Cerebellar nuclear complex (tissue), 1 donor: ENCODE measurements at places on chromosomes 2 and 18.

DNA sequence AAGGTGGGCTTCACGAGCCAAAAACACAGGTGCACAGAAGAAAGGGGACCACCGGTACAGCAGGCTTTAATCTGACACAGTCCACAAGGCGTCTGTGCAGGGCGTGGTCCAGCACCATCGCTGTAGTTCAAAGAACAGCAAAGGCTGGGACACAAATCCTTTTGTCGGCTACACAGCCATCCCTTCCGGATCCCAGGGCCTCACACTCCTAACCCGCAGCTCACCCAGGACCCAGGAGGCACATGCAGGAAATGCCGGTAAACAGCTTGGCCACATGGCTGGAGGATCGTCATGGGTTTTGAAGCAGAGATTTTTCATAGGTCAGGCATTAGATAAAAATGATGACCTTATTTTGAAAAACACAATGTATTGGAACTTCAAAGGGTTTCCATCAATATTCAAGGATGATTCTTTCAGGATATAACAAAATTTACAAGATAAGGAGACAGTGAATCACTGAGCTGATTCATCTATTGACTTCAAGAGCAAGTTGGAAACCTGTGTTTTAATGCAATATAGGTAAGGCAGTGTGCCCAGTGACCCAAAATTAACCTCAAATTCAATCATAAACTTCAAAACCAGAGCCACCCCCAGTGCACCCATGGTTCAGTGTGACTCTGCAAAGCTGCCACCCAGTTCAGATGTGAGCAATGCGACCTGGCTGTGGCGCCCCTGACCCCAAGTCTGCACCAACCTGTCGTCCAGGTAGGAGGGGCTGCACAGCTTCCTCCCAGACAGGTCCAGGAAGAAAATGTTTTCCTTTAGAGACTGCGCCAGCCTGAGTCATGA lies 74.4 kb downstream of the TMEM18 start:
- DNase-seq = no peak

GRCh38 chr2:119809339-119810048 lies 49.8 kb downstream of the PTPN4 start:
- DNase-seq = no peak

DNA sequence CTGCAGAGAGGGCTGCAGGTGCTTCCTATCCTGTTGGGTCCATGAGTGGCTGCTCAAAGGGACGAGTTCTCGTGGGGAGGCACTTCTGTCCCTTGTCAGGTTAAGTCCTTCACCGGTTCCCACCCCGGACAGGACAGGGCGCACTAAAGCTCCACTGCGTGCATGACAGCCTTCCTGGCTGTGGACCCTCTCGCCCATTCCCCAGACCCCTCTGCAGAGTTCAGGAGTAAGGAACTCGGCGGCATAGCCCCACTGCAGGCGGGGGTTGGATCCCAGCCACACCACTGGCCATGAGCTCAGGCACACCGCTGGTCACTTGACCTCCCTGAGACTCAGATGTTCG lies 147.5 kb upstream of the ID2 start:
- no peak for DNase-seq

- no peak for DNase-seq
These were observed 99.8 kb downstream of the CACNB4 start for GRCh38 chr2:151999053-151999452.

DNA sequence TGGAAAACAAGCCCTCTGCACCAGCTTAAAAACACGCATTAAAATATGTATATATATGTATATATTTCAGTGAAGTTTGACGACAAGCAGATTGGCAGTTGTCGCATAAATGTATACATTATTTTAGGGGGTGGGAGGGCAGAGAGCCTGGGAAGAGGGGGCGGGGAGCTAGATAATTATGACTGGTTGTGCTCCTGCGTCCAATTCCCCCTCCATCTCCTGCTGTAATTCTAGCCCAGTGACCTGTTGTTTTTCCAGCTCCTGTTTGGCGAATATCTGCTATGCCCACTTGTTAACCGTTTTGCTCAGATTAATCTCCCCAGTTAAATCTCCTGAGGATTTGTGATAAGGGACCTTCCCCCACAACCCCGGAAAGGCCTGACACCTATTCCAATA lies 656 bp downstream of the UNC80 start:
- DNase-seq = peak; percentile 63

DNA sequence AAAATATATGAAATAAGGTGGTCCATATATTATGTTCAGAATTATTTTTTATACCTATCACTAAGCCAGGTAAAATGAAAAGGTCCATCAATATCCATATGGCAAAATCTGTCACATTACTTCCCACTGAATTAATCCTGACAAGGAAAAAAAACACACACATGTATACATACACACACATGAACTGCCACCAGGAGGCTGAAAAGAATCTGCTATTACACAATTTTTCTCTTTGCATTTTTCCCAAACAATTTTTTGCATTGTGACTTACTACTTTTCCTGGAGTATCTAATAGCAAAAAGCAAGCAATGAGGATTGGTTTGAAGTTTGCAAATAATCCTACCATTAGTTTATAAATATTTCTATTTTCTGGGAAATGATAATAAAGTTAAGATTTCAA lies 128.2 kb upstream of the CD226 start:
- no peak for DNase-seq

DNA sequence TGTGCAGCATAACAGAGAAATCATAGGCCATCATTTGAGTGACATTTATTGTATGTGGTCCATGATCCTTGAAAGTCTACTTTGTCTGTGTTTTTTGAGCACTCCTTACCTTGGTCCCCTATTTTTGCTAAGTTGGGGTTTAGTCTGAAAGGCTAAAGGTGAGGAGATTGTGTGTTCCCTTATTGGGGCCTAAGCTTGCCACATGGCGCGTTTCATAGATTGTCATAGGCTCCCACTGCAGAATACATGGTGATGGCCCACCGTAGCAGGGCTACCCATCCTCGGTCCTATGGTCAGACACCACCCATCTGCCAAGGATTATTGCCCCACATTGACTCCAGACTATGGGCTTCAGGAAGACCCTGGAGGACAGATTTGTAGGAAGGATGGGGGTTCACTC lies 117.0 kb upstream of the ZSWIM2 start:
- DNase-seq = no peak

- no peak for DNase-seq
These were observed 36.7 kb downstream of the HDAC4 start for GRCh38 chr2:239363946-239364637.

- DNase-seq = no peak
These were observed 15.6 kb downstream of the WDSUB1 start for GRCh38 chr2:159270744-159271379.

- DNase-seq = no peak
These were observed 487.2 kb upstream of the GCFC2 start for GRCh38 chr2:76197842-76198448.

GRCh38 chr2:6773007-6773693 lies 92.6 kb downstream of the CMPK2 start:
- DNase-seq = no peak

DNA sequence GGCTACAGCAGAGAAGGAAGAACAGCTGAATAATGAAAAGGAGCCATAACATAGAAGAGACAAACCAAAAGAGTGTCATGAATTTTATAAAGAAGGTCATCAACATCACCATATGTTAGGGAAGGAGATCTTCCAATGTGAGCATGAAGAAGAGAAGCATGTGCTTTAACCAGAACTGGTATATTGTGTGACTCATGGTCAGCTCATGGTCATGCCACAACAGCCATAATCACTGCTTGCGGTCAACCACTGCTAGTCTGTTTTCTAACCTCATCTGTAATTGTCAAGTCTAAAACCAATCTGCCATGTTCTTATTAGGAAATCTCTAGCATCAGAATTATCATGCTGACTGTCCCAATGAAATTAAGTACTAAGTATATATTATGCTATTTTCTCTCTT lies 204.1 kb upstream of the VRK2 start:
- no peak for DNase-seq

- DNase-seq = no peak
These were observed 38.4 kb downstream of the LYPD6B start for GRCh38 chr2:149076863-149077412.

DNA sequence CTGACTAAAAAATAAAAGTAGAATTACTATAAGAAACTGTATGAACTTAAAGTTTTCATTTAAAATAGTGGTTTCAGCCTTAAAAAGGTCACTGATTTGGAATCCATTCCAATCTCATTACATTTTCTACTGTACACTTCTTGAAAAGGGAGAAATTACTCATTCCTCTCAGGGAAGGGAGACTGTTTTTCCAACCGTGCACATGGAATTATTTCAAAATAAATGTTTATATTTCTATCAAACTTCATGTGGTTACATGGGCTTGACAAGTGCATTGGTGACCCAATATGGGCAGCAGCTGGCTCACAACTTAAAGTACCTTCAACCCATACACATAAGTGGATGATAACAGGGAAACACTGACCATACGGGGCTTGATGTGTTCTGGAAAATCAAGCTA lies 324.5 kb upstream of the THUMPD2 start:
- DNase-seq = no peak

GRCh38 chr2:216934151-216934550 lies 74.3 kb upstream of the TNP1 start:
- no peak for DNase-seq

- DNase-seq = no peak
These were observed 79.6 kb upstream of the MYCN start for GRCh38 chr2:15860760-15861159.

DNA sequence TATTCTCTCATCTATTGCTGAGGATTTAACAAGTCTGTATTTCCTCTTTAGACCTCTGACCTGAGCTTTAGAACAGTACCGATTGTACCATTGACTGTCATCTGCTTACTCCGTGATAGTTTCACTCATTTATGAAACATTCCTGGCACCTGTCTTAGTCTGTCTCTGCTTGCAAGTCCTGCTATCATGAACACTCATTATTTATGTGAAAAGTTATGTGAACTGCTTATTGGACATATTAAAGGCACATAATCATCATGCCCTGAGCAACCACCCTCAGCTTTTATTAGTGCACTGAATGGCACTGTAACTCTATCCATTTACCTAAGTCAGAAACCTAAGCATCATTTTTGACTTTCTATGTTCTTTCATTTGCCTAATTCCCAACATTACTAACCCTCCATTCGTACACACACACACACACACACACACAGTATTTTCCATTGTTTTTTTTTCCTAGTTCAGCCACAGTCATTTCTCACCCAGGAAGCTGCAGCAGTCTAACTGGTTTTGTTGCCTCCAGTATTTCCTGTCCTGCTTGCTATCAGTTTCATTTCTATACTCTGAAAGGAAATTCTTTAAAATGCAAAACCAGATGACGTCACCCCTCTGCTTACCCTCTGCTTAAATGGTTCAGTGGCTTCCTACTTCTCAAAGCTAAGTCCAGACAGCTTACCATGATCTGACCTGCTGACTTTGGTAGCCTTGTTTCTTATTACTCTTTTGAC lies 146.1 kb downstream of the HAUS1 start:
- no peak for DNase-seq

- DNase-seq = no peak
These were observed 64.4 kb downstream of the TRABD2A start for GRCh38 chr2:84816426-84817026.

GRCh38 chr2:19659024-19659792 lies 242.6 kb downstream of the TTC32 start:
- DNase-seq = no peak

GRCh38 chr18:79637921-79638909 lies 41.4 kb upstream of the CTDP1 start:
- DNase-seq = no peak

DNA sequence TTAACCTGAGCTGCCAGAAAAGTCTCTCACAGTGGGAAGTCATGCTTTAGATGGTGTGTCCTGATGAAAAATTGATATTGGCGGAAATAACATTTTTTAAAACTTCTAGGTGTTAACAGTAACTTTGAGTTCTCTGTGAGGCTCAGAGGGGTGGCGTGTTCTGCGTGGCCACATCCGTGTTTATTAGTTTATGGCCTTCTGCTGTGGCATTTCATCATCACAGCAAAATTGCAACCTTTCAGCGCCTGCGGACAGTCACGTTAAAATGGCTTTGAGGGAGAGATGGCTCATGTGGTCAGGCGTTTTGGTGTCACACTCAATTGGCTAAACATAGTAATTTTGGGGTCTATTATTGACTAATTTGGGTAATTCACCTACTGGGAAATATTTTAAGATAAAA lies 42.4 kb downstream of the KLHL29 start:
- no peak for DNase-seq

DNA sequence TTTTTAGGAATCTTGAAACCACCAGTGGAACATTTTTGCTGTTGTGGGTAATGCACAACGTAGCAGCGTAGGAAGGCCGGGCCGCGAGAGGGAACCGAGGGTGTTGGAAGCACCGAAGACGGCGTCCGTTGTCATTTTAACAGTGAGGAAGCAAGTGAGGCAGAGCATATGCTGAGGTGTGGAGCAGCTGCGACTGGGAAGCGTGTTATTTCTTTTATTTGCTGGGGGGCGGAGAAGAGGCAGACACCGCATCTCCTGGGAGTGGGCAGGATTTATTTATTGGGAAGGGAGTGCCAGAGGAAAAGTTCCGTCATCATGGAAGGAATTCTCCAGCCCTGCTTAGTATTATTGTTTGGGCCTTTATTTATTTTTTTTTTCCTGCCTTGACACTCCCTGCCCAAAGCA lies 232.8 kb downstream of the KLHL29 start:
- DNase-seq = no peak

GRCh38 chr2:168789776-168790175 lies 12.7 kb upstream of the NOSTRIN start:
- DNase-seq = no peak

GRCh38 chr2:127226520-127227263 lies 6.6 kb upstream of the CYP27C1 start:
- no peak for DNase-seq

DNA sequence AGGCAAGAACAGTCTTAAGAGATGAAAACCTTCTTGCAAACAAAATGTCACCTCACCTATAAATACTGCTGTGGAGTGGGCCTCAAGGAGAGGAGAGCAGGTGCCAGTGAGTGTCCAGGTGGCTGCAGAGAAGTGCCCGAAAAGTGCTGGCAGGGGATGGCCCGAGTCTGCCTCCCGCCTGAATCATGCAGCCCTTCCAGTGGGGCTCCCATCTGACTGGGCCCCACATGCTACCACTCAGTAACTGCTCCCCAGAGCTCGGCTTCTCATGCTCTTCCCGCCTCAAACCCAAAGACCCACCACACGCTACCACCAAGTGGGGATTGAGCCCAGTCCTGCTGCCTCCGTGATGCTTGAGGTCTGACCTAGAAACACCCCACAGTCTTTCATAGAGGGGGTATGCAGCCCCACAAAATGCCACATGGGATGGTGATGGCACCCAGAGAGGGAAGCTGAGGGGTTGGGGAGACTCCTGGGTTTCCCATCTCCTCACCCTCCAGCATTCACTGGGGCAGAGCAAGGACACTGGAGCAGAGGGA lies 7.4 kb downstream of the HS6ST1 start:
- no peak for DNase-seq

GRCh38 chr18:12857215-12857905 lies 26.7 kb downstream of the PTPN2 start:
- DNase-seq = no peak

- no peak for DNase-seq
These were observed 52.9 kb downstream of the TLK1 start for GRCh38 chr2:171107803-171108202.

DNA sequence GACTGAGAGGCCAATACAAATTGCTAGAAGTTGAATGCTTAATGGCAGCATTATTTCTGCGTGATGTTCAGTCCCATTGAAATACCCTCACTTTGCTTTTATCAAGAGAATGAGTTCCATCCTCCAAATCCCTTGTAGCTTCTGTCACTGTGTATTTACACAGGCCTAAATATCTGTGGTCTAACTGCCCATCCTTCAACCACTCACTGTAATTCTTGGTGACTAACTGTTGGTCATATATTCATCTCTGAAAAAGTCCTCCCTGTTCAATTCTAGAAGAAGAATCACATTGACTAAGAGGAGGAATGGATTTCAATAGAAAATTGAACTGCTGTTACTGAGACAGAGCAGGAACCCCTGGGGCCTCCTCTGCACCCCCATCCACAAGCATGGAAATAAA lies 74.2 kb upstream of the L3MBTL4 start:
- no peak for DNase-seq
